8988T (cell line): ENCODE measurements at places on chromosomes 7 and 10.

DNA sequence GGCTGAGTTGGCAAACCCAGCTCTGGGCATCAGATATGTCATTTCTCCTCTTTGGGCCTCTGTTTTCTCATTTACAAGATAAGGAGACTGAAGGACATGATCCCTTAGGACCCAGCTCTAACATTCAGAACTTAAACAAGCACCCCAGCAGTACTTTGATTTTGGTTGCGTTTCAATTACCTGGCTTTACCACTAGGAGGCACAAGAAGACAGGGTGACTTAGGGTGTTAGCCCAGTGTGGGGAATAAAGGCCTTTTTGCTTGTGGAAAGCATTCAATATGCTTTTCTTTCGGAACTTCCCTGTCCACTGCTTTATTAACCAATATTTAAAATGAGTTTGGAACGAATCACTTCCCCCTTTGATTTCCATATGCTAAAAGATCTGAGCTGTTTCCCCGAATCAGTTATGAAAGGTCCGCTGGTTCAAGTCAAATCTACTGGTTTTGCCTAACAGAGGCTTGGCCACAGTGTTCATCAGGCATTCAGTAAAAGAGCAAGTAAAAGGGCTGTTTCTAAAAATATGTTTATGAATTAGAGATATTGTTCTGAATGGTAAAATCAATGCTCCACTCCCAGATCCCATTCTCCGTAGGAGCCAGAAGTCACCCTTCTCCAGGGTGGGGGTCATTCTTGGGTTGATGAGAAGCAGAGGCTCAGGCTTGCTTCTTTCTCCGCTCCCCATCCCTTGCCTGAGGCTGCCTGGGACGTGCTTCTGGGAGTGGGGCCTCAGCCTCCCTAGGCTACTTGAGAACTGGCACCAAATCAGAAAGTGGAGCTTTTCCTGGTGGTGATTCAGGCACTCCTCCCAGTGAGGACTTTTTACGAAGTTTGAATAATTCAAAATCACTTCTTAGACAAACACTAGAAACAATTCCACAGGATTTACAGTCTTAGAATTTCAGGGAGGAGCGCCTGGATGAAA lies 105.5 kb downstream of the MYOF start:
- peak; percentile 37 for DNase-seq

DNA sequence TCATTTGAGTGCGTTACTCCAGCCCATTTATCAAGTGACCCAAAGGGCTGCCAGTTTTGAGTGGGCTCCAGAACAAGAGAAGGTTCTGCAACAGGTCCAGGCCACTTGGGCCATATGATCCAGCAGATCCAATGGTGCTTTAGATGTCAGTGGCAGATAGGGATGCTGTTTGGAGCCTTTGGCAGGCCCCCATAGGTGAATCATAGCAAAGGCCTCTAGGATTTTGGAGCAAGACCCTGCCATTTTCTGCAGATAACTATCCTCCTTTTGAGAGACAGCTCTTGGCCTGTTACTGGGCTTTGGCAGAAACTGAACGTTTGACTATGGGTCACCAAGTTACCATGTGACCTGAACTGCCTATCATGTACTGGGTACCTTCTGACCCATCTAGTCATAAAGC lies 358.8 kb upstream of the SEMA3C start:
- no peak for DNase-seq

GRCh38 chr10:71712572-71713134 lies 6.9 kb downstream of the C10orf105 start:
- no peak for DNase-seq

DNA sequence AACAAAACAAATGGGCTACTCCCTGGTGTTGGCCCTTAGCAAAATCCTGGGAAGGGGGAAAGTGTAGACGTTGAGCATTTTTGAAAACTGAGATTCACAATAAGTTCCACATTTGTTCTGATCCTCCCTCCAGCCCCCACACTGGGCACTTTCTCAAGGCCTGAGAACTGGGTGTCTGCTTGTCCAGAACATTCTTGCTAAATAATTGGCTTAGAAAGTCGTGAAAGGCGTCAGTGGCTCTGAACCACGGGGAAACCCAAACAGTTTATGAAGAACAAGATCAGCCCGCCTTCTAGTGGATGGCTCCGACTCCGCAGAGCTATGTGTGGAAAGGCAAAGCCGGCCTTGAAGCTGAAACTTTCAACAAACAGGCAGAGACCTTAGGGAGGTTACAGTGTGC lies 370.1 kb downstream of the PRPF18 start:
- no peak for DNase-seq

- DNase-seq: no peak
Measured at GRCh38 chr7:23628370-23628769, 31.2 kb downstream of the CCDC126 start.

GRCh38 chr10:125064681-125065492 lies 95.5 kb downstream of the CTBP2 start:
- no peak for DNase-seq

GRCh38 chr10:13634207-13634606 lies 47.4 kb downstream of the PRPF18 start:
- DNase-seq: no peak

DNA sequence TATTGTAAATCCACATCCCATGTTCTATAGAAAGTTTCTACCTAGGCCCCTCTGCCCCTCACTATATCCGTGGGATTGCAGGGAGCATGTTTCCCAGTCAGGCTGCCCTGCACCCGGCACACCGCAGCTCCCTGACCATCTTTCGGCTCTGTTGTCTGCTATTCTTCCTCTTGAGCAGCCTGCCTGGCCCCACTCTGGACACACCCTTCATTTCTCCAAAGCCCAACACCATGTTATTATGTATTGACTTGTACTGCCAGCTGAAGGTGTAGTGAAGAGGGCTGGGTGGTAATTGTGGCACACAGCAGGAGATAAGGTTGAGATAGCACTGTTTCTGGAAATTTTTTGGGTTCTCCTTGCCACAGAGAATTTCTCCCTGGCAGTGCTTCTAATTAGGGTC lies 9.8 kb downstream of the LRMDA start:
- no peak for DNase-seq

DNA sequence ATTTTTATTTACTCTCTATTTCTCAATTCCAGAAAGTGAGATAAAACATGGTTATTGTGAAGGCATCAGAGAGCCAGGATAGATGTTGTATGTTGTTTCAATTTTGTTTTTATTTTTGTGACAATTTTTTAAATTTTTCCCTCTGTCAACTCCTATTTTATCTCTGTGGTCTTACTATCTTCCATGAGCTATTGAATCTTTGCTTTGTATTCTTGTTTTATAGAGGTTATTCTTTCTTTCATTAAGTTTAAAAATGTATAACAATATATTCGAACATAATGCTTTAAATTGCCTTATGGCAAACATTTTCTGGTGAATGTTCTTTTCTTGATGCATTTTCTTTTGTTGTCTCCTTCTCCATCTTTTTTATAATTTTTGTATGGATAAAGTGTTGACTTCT lies 78.4 kb downstream of the POU6F2 start:
- DNase-seq: no peak

GRCh38 chr7:36035186-36035585 lies 117.9 kb upstream of the EEPD1 start:
- DNase-seq: no peak

GRCh38 chr7:6578114-6579084 lies 1.1 kb downstream of the ZDHHC4 start:
- no peak for DNase-seq

- no peak for DNase-seq
Measured at GRCh38 chr7:40709062-40709964, 574.5 kb downstream of the SUGCT start.
